ENCODE measurements at places on chromosomes 13 and 19.

DNA sequence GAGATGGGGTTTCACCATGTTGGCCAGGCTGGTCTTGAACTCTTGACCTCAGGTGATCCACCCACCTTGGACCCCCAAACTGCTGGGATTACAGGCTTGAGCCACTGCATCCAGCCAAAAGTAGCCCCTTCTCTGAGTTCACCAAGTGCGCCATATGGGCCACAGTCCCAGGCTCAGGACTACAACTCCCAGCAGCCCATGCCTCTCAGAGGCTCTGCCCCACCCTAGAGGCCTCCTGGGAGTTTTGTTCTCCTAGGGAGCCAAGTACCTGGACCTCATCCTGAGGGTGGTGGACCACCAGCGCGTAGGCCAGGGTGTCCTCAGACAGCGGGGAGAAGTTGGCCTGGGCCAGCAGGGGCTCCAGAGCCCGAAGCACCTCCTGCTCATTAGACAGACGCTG lies 18.8 kb downstream of the TMEM143 start:
- DNase-seq: no peak

GRCh38 chr13:77829963-77830362 lies 88.7 kb downstream of the EDNRB start:
- DNase-seq: no peak

GRCh38 chr19:14441041-14441938 lies 8.2 kb downstream of the PKN1 start:
- no peak for DNase-seq

DNA sequence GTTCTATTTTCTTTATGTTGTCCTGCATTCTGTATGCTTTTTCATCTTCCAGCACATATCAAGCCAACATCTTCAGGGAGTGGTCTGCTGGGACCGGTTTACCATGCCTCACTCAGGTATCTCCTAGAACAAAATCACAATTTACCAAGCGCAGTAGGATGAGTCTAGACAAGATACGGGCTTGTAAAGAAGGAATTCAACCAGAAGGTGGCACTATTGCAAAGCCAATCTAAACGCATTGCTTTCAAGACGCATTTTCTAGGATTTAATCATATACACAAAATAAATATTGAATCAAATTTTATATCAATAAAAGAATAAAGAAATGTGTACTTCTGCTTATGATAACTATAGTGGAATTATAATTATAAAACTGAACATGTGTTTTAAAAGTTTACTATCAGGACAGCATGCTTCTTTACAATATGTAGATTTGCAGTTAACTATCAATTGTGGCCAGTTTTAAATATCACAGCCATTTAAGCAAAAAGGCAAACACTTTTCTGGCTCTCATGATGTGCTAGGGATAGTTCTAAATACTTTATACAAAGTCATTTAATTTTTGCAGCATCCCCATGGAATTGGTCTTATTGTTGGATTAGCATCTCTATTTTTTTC lies 16.1 kb upstream of the TPP2 start:
- DNase-seq: peak; percentile 76

DNA sequence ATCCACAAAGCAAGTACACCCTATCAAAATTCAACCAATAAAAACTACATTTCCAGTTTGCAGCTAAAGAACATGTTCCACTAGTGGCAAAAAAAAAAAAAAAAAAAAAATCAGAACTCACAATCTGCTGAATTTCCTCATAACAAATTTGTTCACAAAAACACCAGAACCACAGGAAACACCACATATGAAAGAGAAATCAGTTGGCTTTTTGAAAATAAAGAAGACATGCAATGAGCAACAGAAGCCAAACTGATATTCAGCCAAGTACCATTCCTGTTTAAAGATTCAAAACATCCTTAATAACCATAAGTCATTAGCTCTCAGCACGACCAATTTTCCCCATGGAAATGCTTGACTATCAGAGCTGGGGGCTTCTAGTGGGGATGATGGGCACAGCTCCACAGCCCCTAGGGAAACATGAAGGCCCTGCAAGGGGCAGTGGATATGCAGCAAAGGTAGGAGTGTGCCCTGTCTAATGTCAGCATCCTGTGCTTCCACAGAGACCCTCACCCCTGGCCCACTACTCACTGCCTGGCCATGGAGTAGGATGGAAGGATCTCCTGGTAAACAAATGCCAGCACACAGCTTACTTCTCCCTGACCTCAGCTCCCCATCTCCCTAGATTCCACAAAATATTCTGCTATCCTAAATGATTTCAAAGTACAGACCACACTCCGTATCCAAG lies 74.0 kb upstream of the DOCK9 start:
- DNase-seq: no peak
